Stimulated activated CD4-positive, alpha-beta T cell treated with anti-CD3 and anti-CD28 coated beads, Interleukin-15, amount 100 ng/mL, for 24 hours (primary cell): ENCODE measurements at places on chromosomes 2 and 18.

- DNase-seq = no peak
Measured at GRCh38 chr2:202135091-202135874, 62.2 kb downstream of the KIAA2012 start.

DNA sequence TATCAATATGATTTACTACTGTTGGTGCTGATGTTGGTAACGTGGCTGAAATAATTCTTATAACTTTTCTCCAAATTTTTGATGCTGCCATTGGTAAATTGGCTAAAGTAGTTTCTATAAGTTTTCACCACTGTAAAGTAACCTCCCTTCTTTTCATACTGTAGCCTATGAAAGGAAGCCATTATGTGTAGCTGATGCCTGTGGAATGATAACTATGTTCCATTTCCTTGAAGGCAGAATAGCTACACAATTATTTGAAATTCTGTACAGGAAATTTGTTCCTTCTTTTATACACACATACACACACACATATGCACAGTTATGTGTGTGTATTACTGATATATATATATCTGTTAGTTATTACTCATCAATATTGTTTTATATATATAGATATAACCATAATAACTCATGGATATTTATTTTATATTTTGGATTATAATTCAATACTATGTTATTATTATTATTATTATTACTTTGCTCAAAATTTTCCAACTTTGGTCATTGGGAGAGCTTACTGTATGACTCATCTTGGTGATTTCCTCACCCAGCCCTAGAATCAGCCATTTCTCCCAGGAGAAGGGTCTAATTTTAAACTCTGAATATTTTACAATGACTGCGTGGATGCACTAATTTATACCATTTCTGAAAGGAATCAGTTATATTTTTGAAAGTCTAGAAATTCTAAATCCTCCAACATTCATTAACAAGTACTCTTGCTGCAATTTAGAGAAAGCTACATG, 1677.7 kb downstream of the SUCLG1 start:
- no peak for DNase-seq

DNA sequence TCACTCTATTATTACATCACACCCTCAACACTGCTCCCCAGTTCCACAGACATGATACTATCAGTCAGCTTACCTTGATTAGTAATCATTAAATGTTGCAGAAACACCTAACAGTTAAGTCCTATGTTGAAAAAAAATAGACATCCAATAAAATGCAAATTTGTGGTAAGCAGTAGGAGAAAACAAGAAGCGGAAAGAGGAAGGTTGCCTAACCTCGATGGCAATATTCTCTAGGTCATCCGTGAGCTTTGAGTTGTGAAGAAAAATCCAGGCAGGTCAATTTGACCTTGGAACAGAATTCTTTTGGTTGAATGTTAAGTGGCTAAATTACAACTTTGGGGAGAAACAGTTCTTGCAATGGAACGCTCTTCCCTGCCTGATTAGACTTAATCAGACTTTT, 264.4 kb downstream of the AFF3 start:
- no peak for DNase-seq

DNA sequence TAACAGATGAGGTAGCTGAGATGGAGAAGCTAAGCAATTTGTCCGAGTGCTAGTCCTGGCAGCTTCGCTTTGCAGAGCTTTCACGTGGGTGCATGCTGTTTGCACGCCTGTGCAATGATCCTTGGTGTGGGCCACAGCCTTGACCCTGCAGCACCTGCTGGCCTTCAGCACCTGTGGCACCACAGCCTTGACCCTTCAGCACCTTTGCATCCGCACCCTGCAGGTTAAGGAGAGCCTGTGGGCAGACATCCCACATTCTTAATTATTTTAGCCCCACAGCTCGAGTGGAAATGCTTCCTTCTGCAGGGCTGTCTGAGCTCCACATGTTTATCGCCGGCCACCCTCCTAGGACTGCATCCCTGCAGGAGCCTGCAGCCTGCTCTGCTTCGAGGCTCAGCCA, 19.3 kb downstream of the NCK2 start:
- no peak for DNase-seq

DNA sequence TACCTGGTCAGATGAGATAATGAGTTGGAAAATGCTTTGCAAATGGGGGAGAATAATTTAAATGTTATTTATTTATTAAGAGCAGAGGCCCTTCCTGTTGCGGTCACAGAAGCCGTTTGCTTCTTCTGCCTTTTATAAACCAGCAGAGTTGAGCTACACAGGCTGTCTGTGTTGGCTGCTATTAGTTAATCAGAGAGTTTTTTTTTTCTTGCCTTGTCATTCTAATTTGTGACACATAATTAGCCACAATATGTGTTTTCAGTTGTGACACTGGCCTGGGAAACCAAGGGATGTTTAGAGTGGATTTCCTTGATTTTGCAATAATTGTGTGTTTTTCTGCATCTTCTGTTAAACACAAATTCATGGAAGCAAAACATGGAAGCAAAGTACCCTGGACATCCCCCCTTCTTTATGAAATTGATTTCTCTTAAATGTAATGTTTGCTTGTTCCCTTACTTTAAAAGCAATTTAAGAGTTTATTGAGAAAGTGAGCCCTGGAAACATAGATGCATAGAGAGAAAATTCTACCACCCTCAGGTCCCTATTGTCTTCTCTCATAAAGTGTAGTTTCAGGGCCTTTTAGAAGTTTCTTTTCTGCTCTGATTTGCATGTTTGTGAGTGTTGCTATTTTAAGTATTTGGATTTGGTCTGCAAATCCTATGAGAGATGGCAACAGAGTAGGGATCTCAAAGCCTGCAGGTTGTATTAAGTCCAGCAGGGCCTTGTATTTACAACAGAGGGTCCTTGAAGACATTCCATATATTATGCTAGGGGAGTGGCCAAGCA, 22.8 kb upstream of the IL37 start:
- no peak for DNase-seq

DNA sequence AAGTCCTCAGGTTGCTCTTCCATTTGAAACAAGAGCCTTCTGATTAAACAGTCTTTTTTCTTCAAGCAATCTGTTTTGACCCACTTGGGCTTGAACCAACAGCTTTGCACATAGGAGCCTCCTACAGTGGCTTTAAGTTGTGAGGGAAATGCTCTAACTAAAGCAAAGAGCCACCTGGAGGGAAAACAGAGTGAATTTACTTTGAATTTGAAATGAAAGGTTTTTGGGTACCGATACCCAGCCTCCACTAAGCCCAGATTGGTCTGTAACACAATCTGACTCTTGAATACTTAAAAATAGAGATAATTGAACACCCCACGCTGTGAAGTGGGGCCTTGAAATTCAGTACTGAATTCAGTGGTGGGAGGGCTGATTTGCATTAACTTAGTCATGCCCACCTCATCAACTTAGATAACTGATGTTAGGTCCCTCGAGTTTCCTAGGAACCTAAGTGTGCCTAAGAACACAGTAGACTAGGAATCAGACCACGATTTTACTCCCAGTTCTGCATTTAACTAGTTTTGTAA, 56.3 kb upstream of the ACVR1C start:
- no peak for DNase-seq

GRCh38 chr2:158647436-158648231, 147.5 kb upstream of the DAPL1 start:
- no peak for DNase-seq

DNA sequence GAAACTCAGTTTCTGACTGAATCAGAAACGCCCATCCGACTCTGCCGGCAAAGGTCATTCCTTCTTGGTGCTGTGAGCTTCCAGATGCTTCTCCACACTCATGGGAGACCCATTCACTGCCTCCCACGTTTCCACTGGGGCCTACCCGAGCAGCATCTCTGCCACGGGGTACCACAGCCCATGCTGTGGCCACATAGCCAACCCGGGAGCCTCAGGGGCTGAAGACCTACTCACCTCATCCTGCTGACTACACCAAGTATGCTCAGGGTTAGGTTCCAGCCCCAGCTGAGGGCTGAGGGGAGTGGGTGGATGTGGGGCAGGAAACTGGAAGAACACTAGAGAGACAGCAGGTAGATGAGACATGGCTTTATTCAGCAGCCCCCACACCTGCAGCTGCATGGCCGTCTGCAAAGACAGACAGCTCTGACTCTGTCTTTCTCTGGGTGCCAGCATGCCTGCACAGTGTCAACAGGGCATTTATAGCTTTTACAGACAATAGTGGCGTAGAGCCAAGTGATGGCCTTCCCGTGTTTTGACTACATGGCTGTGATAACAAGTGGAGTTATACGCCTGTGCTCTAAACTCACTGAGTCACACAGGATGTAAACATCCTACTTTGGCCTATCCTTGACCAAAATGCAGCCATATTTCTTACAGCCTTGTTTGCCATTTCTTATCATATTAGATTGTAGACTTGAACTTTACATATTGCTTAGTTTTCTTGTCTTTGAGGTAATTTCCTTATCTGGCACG, 16.5 kb upstream of the KLHL23 start:
- DNase-seq = no peak

GRCh38 chr2:71379086-71379485, 47.5 kb downstream of the ZNF638 start:
- no peak for DNase-seq

DNA sequence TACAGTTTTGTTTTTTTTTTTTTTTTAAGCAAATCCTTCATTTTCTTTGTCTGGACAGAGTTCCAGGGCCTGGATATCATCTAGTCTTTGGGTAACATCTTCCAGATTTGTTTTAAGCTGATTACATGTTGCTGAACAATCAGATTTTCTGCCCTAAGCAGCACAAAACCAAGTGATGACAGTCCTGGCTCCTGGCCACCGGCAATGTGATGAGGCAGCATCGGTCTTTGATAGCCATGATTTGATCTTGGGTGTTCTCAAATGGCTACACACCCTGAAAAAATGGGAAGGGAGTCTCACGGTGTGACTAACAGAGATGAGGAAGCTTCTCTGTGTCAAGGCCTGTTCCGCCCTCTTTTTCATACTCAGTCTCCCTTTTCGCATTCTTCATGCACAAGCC, 708.6 kb upstream of the ZEB2 start:
- no peak for DNase-seq
